ENCODE measurements at places on chromosomes 13 and 19. TPM values are rescaled to one million over a fixed set of nuclear protein-coding genes. Genes with fewer than 3 reads are reported as not detected.

DNA sequence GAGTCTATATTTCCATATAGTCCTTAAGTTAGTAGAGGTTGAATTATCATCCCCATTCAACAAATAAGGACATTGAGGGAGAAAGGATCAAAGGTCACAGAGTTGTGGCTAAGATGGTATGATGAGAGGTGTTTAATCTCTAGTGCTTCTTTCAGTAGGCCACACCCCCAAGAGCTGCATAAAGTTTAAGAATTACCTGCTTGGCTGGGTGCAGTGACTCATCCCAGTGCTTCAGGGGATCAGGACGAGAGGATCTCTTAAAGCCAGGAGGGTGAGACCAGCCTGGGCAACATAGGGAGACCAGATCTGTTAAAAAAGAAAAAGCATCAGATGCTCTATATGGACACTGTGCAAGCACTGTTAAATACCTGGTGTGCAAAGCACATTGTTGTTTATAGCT, 560.0 kb upstream of the KLHL1 start:
- DNase-seq, result no peak

GRCh38 chr13:93413972-93414717, 187.5 kb downstream of the GPC6 start:
- no peak for DNase-seq

- DNase-seq, result peak; percentile 14
Observed at GRCh38 chr13:113877149-113877990, 13.5 kb upstream of the GAS6 start.

- DNase-seq, result no peak
Observed at GRCh38 chr13:60642552-60642951, 245.5 kb downstream of the TDRD3 start.

- DNase-seq, result peak; percentile 53
Observed at GRCh38 chr19:13150931-13151604, 857 bp downstream of the IER2 start.

DNA sequence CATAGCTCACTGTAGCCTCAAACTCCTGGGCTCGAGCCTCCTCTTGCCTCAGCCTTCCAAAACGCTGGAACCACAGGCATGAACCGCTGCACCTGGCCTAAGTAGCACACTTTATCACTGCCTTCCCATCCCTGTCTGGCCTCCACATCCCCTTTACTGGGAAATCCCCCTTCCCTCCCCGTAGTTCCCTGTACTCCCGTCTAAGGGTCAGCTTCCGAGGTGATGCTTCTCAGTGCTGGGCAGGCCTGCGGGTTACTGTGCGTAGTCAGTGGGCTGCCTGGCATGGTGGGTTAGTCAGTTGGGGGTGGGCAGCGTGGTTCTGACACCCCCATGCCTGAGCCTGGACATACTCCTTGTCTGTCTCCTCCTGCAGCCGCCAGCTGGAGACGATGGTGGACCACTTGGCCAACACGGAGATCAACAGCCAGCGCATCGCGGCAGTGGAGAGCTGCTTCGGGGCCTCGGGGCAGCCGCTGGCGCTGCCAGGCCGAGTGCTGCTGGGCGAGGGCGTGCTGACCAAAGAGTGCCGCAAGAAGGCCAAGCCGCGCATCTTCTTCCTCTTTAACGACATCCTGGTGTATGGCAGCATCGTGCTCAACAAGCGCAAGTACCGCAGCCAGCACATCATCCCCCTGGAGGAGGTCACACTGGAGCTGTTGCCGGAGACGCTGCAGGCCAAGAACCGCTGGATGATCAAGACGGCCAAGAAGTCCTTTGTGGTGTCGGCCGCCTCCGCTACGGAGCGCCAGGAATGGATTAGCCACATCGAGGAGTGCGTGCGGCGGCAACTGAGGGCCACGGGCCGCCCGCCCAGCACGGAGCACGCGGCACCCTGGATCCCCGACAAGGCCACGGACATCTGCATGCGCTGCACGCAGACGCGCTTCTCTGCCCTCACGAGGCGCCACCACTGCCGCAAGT, 8.4 kb downstream of the PLEKHF1 start:
- DNase-seq, result no peak

DNA sequence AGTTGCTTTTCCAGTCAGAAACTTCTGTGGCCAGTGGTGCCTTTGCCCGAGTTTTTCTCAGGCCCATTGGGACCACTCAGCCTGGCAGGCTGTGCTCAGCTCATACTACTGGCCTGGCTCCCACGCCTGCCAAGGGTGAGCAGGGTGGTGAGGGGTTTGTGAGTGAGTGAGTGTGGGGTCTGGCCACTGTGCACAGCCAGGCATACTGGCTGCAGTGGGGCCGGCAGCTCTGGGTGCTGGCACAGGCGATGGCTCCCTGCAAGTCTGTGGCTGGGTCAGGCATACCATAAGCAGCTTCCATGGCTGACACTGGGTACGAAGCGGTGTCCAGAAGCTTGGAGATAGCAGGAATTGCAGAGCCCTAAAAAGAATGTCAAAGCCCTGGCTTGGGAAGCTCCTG, 161.0 kb downstream of the SLITRK6 start:
- no peak for DNase-seq

GRCh38 chr19:799076-799881, 2.0 kb downstream of the PTBP1 start:
- DNase-seq, result peak; percentile 38

GRCh38 chr13:62038214-62038613, 622.6 kb upstream of the PCDH20 start:
- DNase-seq, result no peak

GRCh38 chr19:12194827-12195731, 32.2 kb downstream of the ZNF136 start:
- DNase-seq, result peak; percentile 64

GRCh38 chr13:58181111-58181510, 549.6 kb downstream of the PCDH17 start:
- DNase-seq, result no peak

DNA sequence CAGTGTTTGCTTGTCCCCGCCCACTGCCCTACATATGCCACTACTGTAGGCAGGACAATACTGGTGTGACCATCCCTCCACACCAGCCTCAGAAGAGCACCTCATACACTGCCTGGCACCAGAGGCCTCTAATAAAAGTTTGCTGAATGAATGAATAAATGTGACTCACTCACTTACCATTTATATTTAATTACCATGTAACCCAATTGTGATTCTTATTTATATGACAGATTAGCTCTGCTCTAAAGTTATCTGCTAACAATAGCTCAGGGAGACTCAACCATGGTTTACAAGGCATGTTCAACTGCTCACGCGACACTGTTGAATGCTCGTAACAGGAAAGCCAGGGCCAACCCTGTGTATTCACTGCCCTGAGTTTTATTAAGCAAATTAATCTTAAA, 66.0 kb upstream of the DOCK9 start:
- DNase-seq, result no peak

- no peak for DNase-seq
Observed at GRCh38 chr13:43484432-43485225, 302.1 kb downstream of the ENOX1 start.

DNA sequence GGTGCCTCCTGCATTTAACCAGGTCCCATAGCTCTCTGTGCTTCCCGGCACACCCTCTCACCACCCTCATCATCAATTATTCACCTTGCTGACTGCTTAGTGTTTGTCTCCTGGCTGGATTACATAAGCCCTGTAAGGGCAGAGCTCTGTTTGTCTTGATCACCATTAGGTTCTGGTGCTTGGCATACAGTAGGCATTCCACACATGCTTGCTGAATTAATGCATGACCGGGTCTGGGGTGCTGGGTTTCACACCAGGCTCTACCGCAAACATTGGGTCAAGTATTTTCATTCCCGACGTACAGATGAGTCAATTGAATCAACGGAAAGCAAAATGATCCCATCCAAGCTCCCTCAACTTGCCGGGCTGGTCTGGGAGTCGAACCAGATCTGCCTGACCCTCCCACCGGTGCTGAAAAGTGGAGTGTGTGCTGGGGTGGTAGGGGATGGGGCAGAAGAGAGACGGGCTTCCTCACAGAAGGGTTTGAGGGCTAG, 28.5 kb downstream of the VAV1 start:
- peak; percentile 26 for DNase-seq

DNA sequence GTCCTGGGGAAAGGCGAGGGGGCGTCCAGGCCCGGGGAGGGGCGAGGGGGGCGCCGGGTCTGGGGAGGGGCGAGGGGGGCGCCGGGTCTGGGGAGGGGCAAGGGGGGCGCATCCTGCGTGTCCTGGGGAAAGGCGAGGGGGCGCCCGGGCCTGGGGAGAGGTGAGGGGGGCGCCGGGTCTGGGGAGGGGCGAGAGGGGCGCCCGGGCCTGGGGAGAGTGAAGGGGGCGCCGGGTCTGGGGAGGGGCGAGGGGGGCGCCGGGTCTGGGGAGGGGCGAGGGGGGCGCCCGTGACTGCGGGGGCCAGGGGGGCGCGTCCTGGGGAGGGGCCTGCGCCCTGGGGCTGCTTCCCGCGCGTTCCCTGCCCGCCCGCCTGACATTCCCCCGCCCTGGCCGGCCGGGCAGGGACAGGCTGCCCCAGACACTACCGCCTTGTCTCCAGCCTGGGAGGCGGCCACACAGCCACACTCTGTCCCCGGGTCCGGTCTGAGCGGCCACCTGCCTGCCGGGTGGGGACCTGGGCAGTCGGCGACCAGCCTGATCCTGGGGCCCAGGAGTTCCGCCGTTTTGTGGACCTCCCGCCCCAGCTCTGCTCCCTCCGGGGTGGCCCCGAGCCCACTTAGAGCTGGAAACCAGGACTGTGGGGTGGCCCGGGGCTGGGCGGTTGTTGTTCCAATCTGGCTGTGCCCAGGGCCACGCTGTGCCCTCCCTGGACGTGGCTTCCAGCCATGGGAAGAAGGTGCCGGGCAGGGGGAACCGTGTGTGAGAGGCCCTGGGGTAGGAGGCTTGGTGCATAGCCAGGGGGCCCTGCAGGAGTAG, 11.8 kb downstream of the PALM start:
- no peak for DNase-seq

GRCh38 chr19:17496337-17496997, 15.0 kb upstream of the PGLS start:
- peak; percentile 90 for DNase-seq

- DNase-seq, result no peak
Observed at GRCh38 chr19:32876236-32876918, 6.8 kb upstream of the SLC7A9 start.

DNA sequence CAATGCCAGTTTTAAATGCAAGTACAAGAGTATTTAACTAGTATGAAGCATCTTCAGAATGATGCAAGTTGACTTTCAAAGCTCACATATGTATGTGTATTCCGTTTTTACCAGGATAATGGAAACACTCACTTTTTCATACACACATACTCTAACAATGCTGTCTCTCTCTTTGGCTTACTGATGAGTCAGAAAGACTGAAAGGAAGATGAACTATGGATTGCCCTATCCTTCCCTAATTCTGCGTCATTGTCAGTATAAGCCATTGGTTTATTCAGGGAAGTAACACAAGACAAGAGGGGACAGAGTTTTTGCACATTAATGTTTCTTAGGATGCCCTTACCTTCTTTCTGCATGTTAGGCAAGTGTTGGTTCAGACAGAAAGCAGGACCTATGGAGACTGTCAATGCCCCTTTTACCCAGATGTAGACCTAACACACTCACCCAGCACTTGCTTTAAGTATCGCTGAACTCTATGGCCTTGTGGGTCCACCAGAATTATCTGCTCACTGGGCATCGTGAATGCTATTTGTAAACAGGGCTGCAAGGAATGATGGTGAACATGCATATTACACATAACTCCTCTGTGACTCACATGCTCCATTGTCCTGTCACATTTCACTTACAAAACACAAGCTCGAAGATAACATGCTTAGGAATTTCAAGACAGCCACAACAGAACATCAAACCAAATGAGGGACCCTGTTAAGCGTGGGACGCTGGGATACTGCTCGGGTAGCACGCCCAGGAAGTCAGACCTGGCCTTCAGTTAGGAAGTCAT, 10.0 kb upstream of the OXGR1 start:
- DNase-seq, result no peak

DNA sequence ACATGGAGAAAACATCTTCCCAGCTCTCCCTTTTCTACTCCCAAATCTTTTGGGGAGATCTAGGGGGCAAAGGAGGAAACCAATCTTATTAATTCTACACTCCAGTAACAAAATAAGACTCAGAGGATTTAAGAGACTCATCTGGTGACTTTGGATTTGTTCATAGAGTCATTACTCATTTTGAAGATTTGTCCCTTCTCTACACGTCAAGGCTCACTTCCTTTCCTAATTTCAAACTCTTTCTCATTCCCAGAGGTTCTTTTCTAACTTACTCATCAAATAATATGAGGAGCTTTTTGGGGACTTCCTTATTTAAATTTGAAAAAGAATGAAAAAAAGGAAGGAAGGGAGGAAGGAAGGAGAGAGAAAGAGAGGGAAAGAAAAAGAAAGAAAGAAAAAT, 14.4 kb downstream of the SIAH3 start:
- DNase-seq, result no peak

DNA sequence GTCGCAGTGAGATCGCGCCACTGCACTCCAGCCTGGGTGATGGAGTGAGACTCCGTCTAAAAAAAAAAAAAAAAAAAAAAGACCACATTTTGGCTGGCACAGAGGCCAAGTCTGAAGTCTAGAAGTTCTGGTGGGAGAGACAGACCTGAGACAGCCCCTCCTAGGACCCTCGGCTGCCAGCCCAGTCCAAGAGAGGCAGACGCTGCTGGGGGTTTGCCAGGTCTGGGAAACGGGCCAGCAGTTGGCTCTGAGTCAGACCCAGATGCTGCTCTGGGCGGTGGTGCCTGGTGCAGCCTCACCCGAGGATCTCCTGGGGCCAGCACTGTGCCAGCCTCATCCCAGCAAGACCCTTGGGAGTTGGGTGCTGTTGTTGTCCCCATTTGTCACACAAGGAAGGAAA, 5.8 kb downstream of the FCHO1 start:
- no peak for DNase-seq

- no peak for DNase-seq
Observed at GRCh38 chr19:35168196-35168595, 13.7 kb downstream of the FXYD5 start.

- no peak for DNase-seq
Observed at GRCh38 chr19:33927789-33928457, 131.3 kb downstream of the KCTD15 start.

DNA sequence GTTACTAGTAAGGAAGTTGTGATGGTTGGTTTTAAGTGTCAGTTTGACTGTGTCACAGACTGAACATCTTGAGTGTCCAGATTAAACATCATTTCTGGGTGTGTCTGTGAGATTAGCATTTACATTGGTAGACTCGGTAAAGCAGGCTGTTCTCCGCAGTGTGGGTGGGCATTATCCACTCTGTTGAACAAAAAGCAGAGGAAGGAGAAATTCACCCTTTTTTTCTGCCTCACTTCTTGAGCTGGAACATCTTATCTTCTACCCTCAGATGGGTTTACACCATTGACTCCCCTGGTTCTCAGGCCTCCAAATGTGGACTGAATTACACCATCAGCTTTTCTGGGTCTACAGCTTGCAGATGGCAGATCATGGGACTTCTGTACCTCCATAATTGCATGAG, 63.7 kb upstream of the ZDHHC20 start:
- DNase-seq, result no peak

The NEK3 gene
- 2.5 TPM for total RNA-seq

The SIGLEC12 gene
- 0.53 TPM for total RNA-seq

The FAM124A gene
- not detected for total RNA-seq

The CCDC106 gene
- 9.4 TPM for total RNA-seq

The IGFL1 gene
- total RNA-seq, result not detected

The NLRP8 gene
- not detected for total RNA-seq

The TEX29 gene
- not detected for total RNA-seq

The IL12RB1 gene
- 78.6 TPM for total RNA-seq

The EFNA2 gene
- total RNA-seq, result not detected

The TMPRSS9 gene
- total RNA-seq, result not detected

The HIPK4 gene
- not detected for total RNA-seq

The NAXD gene
- total RNA-seq, result 24.3 TPM

The METTL21C gene
- total RNA-seq, result not detected

The NLRP7 gene
- total RNA-seq, result not detected

The IQCN gene
- total RNA-seq, result 4.2 TPM

The ZNF135 gene
- total RNA-seq, result 1.2 TPM

The ZNF888 gene
- 8.8 TPM for total RNA-seq

The DZIP1 gene
- 0.26 TPM for total RNA-seq

The GRK1 gene
- total RNA-seq, result not detected
